A673 (cell line): ENCODE measurements at places on chromosomes 6 and 20.

DNA sequence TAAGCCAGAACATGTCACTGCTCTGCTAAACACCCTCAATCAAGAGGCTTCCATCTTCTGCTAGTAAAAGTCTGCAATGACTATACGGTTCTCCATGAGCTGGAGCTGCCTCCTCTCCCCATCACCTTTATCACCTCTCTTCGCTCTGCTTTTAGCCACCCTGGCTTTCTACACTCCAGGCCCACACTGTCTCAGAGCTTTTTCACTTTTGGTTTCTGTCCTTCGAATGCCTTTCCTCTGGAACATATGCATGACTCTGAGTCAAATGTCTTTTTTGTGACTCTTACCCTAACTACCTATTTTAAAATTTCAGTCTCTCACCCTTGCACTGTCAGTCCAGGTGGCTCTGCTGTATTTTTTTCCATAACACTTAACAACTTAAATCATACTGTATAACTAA is 525.4 kb upstream of the RNF217 start:
- no peak for DNase-seq

DNA sequence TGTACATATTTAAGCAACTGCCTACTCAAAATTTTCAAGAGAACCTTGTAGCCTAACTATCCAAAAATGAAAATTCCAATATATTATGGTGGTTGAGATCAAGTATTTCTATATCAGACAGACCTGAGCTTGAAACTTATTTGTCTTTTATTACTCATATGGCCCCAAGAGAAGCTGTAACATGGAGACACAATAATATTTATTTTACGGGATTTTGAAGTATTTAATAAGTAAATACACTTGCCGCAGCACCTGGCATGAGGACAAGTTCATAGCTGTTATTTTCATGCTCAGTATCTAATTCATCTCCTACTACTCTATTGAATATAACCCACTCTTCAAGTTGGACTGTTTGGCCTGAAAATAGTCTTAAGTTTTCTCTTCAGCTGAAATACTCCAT is 28.0 kb downstream of the PTPRK start:
- no peak for DNase-seq

DNA sequence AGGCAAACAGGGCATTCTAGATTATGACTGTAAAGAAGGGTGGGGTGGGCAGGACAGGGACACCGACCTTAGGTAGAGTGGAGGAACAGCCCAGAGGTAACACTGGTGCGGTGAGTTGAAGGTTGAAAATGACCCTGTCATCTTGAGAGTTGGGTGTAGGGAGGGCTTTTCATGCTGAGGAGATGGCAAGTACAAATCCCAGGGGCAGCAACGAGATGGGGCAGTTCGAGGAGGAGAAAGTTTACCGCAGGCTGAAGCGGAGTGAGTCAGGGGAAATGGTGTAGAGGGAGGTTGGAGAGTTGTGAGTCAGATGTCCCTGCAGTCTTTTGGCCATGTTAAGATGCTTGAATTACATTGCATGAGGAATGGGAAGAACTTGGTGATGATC is 101.1 kb downstream of the HIVEP1 start:
- no peak for DNase-seq

- no peak for DNase-seq
Observed at GRCh38 chr20:8744228-8744844, 324.6 kb upstream of the PLCB4 start.

GRCh38 chr20:59404749-59405148 is 104.3 kb downstream of the EDN3 start:
- DNase-seq: no peak

DNA sequence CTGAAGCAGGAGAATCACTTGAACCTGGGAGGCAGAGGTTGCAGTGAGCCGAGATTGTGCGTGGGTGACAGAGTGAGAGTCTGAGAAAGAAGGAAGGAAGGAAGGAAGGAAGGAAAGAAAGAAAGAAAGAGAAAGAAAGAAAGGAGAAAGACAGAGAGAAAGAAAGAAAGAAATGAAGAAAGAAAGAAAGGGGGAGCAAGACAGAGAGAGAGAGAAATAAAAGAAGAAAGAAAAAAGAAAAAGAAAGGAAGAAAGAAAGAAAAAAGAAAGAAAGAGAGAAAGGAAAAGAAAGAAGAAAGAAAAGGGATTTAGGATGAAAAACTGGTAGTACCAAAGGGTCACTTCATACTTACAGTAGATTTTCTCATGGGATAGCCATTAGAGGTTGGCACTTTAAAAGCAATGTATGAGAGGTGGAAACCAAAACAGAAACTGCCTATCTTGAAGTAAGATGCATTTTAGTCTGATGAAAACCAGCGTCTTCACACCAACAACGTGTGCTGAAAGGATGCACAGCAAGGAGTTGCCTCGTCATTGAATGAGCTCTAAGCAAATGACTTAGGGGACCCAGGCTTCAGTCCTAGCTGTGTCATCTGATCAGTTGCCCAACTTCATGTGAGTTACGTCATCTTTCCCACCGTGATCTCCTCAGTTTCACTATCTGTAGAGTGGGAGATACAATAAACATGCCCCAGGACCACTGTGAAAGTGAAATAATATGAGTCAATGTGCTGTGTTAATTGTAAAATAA is 133.9 kb upstream of the NEDD9 start:
- DNase-seq: no peak

DNA sequence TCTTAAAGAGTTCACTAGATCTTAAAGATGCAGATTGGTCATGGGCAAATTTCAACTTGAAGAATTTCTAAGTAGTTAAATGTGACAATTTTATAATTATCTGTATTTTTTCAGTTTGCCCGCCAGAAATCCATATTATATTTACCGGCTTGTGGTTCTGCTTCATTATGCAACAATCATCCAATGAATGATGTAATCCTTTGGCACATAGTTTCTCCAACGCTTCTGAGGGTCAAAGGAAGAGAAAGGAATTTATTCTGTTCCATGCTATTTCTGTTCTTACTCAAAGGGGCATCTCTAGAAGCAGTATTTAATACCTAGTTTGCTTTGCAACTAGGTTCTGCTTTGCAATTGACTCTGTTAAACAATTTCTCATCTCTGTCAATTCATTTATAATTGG is 359.3 kb upstream of the PLCB4 start:
- DNase-seq: no peak

DNA sequence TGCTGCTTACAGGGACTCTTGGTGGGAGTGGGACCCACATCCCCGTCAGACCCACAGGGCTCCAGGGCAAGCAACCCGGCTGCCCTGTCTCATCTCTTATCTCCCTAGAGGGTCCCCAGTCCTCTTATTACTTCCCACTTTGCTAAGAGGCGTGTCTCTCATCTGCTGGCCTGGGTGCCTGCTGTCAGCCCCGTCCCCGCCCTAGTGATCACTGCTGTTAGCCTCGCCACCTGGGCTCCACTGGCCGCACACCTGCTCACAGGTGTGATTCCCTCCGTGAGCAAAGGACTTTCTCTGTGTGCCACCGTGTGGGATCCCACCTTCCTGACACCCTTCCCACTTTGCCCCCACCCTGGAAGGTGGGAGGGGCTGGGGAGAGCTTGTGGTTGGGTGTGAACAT is 57.6 kb downstream of the TCP11 start:
- no peak for DNase-seq

- peak; percentile 69 for DNase-seq
Observed at GRCh38 chr20:56249244-56249955, 868 bp downstream of the MC3R start.

DNA sequence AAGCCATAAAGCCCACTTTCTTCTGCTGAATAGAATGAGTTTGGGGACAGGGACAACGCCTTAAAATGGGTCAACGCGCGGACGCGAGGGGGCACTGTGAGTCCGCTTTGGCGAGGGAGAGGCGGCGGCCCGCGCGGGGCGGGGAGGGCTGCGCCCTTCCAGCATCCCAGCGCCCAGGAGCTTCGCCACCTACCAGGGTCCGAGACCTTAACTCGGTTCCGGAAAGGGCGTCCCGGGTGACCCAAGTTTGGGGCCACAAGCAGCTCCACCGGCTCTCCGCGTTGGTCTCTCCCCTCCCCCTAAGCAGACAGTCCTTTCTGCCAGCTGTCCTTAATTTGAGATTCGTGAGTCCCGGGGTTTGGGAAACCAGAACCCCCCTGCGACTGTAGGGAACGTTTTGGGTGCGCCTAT is 1.8 kb upstream of the SAMD5 start:
- peak; percentile 83 for DNase-seq

- no peak for DNase-seq
Observed at GRCh38 chr6:24906314-24906713, 29.4 kb downstream of the RIPOR2 start.

- no peak for DNase-seq
Observed at GRCh38 chr6:147615659-147616456, 107.4 kb downstream of the SAMD5 start.

GRCh38 chr6:140052736-140053729 is 678.6 kb upstream of the CITED2 start:
- peak; percentile 79 for DNase-seq

DNA sequence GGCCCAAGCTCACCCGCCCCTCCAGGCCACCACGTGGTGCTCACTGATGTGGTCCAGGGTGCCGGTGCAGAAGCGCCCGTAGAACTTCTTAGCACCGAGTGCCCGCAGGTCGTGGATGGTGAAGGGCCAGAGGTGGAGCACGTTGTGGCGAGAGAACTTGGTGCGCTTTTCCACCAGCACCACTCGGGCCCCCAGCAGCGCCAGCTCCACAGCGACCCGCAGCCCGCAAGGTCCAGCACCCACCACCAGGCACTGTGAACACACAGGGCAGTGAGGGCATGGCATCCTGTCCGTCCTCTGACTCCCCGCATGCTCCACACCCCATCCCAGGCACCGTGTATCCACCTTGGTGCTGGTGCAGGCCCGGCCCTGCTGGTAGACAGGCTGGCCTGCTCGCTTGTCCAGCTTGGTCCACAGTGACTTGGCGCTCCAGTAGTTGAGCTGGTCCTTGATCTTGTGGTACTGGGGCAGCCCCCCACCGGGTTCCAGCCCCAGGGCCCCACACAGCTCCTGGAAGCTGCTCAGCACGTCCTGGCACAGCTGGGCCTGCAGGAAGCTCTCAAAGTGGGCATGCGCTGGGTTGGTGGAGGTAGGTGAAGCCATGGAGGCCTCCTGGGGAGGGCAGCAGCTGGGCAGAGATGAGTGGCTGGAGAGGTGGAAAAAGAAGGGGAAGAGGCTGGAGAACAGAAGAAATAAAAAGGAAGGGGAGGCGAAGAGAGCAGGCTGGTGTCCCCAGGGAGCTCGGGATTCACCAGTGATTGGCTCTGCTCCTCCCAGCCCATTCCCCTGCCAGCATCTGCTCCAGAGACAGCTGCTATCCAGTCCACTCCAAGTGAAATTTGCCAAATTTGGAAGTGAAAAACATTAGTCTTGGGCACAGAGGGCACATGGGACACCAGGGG is 1.7 kb downstream of the MICAL1 start:
- peak; percentile 55 for DNase-seq

- no peak for DNase-seq
Observed at GRCh38 chr20:2507464-2507863, 1.3 kb downstream of the ZNF343 start.

- no peak for DNase-seq
Observed at GRCh38 chr6:49342410-49342809, 120.6 kb downstream of the MMUT start.

- DNase-seq: no peak
Observed at GRCh38 chr6:134589512-134589911, 271.6 kb upstream of the SGK1 start.

DNA sequence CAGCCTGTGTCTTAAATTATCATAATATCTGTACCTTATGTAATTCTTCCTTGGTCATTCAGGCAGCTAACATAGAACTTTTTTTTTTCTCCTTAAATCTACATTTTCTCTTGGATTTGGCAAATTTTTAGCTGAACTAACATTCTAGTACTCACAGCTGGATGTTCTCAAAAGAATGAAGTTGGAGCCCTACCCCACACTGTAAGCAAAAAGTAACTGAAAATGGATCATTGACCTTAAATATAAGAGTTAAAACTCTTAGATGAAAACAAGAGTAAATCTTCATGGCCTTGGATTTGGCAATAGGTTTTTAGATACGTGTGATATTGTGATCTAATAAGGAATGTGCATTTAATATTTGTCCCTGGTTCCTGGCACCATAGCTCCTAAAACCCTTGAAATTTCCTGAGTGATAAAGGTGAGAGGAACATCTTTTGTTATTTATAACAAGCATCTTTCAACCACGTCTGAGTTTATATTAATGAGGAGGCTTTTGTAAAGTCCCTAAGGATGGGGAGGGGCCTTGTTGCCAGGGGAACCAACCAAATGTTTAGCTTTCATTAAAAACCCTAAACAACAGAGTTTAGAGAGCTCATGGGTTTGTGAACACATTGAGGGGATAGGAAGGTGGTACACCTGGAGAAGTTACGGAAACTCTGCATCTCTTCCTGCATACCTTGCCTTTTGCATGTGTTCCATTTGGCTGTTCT is 106.1 kb upstream of the ADGRF4 start:
- DNase-seq: no peak

DNA sequence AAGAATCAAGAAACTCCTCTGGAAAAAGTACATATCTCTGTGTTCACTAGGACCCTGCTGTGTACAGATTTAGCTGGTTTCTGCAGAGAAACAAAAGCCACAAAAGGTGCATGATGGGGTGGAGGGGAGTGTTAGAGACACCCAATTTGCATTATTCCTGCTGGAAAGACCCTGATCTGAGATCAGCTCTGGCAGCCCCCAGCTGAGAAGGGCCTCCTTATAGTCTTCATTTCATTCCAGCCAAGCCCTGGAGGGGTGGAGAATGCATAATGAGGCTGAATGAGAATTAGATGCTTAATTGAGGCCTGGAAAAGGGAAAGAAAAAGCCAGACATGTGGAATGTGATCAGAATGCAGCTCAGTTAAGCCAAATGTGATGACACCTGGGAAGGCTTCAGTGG is 545.6 kb downstream of the KIF16B start:
- no peak for DNase-seq

DNA sequence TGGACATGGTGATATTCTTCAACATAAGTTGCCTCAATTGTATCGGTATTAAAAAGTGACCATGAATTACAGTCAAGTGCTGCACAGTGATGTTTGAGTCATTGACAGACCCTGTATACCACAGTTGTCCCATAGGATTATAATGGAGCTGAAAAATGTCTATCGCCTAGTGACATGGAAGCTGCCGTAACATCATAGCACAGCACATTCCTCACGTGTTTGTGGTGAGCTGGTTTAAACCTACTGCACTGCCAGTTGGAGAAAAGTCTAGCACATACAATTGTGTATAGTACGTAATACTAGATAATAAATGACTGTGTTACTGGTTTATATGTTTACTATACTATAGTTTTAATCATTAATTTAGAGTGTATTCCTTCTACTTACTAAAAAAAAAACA is 150.2 kb downstream of the CDH26 start:
- no peak for DNase-seq

DNA sequence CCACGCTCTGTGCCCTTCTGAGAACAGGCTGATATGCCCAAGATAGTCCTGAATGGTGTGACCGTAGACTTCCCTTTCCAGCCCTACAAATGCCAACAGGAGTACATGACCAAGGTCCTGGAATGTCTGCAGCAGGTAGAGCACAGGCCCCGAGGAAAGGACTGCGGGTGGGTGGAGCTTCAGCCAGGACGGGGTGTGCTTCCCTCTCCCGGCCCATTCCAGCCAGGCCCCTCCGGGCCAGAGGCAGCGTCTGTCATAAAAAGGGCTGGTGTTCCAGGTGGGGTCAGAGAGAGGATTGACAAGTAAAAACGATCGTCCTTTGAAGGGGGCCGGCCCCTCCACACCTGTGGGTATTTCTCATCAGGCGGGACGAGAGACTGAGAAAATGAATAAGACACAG is 1.3 kb downstream of the RTEL1 start:
- no peak for DNase-seq

GRCh38 chr20:51400051-51400926 is 142.2 kb downstream of the NFATC2 start:
- DNase-seq: no peak

- DNase-seq: no peak
Observed at GRCh38 chr6:87182321-87182720, 27.0 kb downstream of the ZNF292 start.
